ENCODE measurements at places on chromosomes 2 and 18. TPM values are rescaled to one million over a fixed set of nuclear protein-coding genes. Genes with fewer than 3 reads are reported as not detected.

MPHOSPH10 gene
- 31.4 TPM for total RNA-seq

SCN1A gene
- not detected for total RNA-seq

POU3F3 gene
- not detected for total RNA-seq

RGPD3 gene
- 0.04 TPM for total RNA-seq

GPBAR1 gene
- total RNA-seq = not detected

CYP27A1 gene
- 4.9 TPM for total RNA-seq

SERPINB11 gene
- total RNA-seq = 7.1 TPM

PLEK gene
- total RNA-seq = 1.00 TPM

LGALSL gene
- 35.8 TPM for total RNA-seq

ALPG gene
- not detected for total RNA-seq

SERPINB13 gene
- 281 TPM for total RNA-seq

SLC4A3 gene
- total RNA-seq = 3.0 TPM

ZNF512 gene
- total RNA-seq = 9.2 TPM

BOLL gene
- total RNA-seq = not detected

TRIM43 gene
- not detected for total RNA-seq

EFEMP1 gene
- total RNA-seq = 12.7 TPM
